NCI-H1694 treated with DMSO at 0.1 percent for 48 hours (cell line): ENCODE measurements at places on chromosomes 12 and 14.

- DNase-seq = no peak
Measured at GRCh38 chr12:15183821-15184220, 37.4 kb downstream of the RERG start.

DNA sequence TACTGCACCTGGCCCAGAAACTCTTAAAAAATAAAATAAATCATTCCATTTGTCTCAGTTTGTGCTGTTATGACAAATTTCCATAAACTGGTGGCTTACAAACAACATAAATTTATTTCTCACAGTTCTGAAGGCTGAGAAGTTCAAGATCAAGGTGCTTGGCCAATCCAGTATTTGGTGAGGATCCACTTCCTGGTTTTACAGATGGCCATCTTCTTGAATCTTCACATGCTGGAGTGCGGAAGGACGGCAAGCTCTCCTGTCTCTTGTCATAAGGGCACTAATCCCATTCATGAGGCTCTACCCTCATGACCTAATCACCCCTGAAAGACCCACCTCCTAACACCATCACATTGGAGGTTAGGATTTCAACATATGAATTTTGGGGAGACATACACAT lies 29.9 kb upstream of the MYBPC1 start:
- DNase-seq = no peak

DNA sequence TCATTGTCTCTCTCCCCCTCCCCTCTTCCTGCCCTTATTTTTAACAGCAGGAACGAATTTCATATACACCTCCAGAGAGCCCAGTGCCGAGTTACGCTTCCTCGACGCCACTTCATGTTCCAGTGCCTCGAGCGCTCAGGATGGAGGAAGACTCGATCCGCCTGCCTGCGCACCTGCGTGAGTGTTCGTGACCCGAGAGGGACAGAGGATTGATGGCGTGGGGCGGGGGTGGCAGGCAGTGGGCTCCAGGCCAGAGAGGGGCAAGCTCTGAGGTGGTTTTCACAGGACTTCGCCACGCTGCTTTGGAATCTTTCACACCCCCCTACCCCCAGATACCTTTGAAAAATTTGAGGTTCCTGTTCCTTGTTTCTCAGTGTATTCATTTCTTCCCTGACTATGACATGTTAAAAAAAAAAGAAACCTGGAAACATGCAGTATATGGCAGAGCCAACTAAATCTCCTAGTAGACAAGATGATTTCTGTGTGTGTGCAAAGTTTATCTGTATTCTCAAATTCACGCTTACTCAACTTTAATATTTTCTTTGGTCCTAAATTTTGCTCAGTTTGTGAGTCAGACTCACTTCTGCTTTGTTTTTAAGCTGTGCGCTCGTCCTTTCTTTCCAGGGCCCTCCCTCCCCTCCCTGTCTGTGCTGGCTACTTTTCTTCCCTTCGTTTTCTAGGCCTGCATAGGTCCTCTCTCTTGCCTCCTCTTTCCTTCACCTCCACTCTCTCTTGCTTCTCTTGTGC lies 103.1 kb downstream of the ETV6 start:
- DNase-seq = no peak

- DNase-seq = no peak
Measured at GRCh38 chr14:50308363-50308915, 3.6 kb downstream of the L2HGDH start.

- no peak for DNase-seq
Measured at GRCh38 chr14:69170839-69171238, 17.9 kb upstream of the DCAF5 start.

DNA sequence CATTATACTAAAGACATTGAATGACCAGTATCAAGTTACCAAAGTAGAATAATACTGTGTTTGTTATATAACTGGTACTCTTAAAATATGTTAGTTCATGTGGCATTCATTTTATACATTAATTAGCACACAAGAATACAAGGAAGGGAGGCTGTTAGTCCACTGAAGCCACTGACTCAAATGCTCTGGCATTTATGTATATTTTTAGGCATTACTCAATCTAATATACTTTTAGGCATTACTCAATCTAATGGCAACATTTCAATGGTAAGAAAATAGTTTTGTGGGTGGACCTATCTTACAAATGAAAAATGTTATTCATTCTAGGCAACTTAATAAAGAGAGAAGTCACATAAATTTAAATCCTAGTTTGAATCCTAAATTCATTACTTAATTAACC lies 874.4 kb upstream of the USP15 start:
- DNase-seq = no peak
